ENCODE measurements at places on chromosomes 2 and 18. TPM values are rescaled to one million over a fixed set of nuclear protein-coding genes. Genes with fewer than 3 reads are reported as not detected.

Gene PID1
- total RNA-seq: not detected

Gene TMEM237
- total RNA-seq: 10.0 TPM

Gene TSPYL6
- not detected for total RNA-seq

DNA sequence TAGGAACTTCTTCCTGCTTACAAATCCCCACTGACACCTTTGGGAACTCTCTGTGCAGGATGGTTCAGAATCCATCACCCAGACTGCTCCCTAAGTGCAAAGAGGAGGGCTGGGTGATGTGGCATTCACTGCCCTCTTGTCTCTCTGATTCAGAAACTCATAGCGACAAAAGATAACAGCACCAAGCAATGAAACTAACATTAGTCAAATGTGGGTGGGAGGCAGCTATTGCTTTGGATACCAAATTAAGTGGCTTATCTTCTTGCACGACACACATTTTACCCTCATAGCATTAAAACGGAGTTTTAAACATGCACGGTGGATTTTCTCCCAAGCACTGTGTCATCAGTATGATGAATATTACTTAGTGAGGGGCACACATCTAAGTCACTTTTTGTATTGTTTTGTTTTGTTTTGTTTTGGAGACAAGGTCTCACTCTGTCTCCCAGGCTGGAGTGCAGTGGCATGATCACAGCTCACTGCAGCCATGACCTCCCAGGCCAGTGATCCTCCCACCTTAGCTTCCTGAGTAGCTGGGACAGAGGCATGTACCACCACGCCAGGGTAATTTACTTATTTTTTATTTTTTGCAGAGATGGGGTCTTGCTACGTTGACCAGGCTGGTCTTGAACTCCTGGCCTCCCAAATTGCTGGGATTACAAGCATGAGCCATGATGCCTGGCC is 40.9 kb upstream of the NEB start:
- no peak for DNase-seq
- no peak overlapping the region for H3K4me3 ChIP-seq
- H3K4me1 ChIP-seq: no peaks in the 10 kb centered on the region
- H3K27ac ChIP-seq: no peak overlapping the region

DNA sequence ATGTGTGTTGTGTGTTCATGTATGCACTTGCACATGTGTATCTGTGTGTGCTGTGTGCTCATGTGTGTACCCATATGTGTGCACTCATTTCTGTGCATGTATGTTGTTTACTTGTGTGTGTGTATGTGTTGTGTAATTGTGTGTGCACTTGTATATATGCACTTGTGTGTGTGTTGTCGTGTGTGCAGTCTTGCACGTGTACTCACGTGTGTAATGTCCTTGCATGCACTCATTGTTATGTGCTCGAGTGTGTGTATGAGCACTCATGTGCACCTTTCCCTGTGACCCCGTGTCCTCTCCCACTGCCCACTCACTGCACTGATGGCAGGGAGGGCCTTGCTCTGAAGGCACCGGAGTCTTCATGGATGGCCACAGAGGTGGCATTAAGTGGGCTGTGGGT is 92.0 kb downstream of the SMIM21 start:
- no peak for DNase-seq
- no peak overlapping the region for H3K4me3 ChIP-seq
- H3K27ac ChIP-seq: no peak overlapping the region
- no peaks in the 10 kb centered on the region for H3K36me3 ChIP-seq
- peaks cover 2% of the 10 kb centered on the region for H3K27me3 ChIP-seq

Data from natural killer cell treated with Interleukin-12 subunit alpha and Interleukin-12 subunit beta and Interleukin-15 and Interleukin-18, amount 100 ng/mL, for 72 hours (primary cell).